ENCODE measurements at places on chromosomes 6 and 20.

GRCh38 chr6:164694386-164694785, 615.0 kb downstream of the C6orf118 start:
- DNase-seq: no peak

- DNase-seq: no peak
These were observed 32.6 kb downstream of the BMP6 start for GRCh38 chr6:7758456-7758855.

- no peak for DNase-seq
These were observed 9.7 kb upstream of the MAFB start for GRCh38 chr20:40698744-40699143.

GRCh38 chr6:1958257-1958656, 287.1 kb downstream of the GMDS start:
- DNase-seq: no peak

DNA sequence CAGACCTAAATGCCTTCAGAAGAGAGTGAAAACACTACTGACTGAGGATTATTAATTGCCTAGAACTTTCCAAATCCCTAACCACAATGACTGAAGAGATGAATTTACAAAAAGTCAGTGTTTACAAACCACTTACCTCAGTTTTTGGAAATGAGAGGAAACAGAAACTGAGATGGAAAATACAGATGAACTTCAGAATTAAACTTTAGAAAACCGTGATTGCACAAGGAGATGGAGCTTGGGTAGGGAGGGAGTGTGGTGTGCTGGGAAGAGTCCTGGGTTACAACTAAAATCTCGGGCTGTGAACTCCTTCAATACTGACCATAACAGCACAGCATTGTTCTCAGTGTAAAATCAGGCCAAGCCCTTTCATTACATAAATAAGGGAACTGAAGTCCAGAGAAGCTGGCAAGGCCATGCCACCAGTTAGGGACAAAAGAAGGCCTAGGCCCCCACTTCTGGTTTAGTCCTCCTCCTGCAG, 4.0 kb downstream of the ELMO2 start:
- no peak for DNase-seq

GRCh38 chr6:143449082-143449713, 1.3 kb downstream of the ADAT2 start:
- no peak for DNase-seq

DNA sequence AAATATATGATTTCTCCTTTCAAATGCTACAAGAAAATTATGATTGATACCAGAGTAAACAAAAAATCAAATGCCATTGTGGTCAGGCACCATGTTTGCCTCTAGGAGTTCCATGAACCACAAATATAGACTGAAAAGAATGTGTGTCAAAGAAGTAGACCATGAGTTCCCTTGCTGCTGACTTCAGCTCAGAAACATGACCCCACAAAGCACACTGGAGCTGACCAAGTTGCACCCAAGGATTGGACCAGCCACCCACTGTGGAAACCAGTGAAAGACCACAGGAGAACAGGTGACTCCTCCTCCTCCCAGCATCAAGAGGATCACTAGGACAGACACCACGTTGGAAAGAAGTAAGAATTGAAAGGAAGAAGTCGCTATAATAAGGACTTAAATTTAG, 90.8 kb upstream of the TENT5A start:
- DNase-seq: no peak

- DNase-seq: no peak
These were observed 38.3 kb upstream of the FAM184A start for GRCh38 chr6:119116712-119117281.

GRCh38 chr20:1130847-1131246, 12.4 kb downstream of the PSMF1 start:
- DNase-seq: no peak

GRCh38 chr6:159378411-159379328, 209.5 kb downstream of the FNDC1 start:
- no peak for DNase-seq

- no peak for DNase-seq
These were observed 11.9 kb upstream of the TNFRSF21 start for GRCh38 chr6:47321577-47321976.
